ENCODE measurements at places on chromosomes 7 and 10.

GRCh38 chr7:122143376-122143750, 686 bp downstream of the AASS start:
- DNase-seq = no peak

GRCh38 chr7:121480058-121480457, 84.0 kb upstream of the FAM3C start:
- no peak for DNase-seq

DNA sequence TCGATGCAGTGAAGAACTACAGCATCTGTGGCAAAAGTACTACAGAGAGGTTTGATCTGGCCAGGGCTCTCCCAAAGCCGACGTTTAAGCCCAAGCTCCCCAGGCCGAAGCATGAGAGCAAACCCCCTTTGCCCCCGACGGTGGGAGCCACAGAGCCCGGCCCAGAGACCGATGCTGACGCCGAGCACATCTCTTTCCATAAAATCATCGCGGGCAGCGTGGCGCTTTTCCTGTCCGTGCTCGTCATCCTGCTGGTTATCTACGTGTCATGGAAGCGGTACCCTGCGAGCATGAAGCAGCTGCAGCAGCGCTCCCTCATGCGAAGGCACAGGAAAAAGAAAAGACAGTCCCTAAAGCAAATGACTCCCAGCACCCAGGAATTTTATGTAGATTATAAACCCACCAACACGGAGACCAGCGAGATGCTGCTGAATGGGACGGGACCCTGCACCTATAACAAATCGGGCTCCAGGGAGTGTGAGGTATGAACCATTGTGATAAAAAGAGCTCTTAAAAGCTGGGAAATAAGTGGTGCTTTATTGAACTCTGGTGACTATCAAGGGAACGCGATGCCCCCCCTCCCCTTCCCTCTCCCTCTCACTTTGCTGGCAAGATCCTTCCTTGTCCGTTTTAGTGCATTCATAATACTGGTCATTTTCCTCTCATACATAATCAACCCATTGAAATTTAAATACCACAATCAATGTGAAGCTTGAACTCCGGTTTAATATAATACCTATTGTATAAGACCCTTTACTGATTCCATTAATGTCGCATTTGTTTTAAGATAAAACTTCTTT, 2.3 kb downstream of the LRRTM3 start:
- DNase-seq = no peak

GRCh38 chr7:112580717-112581435, 100.1 kb downstream of the LSMEM1 start:
- DNase-seq = no peak

- DNase-seq = no peak
These were observed 42.4 kb downstream of the PLXNA4 start for GRCh38 chr7:132533916-132534315.

- no peak for DNase-seq
These were observed 162.3 kb downstream of the ZNF33B start for GRCh38 chr10:42476101-42476500.

All from iPS-NIHi11 (cell line).